ENCODE measurements at places on chromosomes 5 and 9.

DNA sequence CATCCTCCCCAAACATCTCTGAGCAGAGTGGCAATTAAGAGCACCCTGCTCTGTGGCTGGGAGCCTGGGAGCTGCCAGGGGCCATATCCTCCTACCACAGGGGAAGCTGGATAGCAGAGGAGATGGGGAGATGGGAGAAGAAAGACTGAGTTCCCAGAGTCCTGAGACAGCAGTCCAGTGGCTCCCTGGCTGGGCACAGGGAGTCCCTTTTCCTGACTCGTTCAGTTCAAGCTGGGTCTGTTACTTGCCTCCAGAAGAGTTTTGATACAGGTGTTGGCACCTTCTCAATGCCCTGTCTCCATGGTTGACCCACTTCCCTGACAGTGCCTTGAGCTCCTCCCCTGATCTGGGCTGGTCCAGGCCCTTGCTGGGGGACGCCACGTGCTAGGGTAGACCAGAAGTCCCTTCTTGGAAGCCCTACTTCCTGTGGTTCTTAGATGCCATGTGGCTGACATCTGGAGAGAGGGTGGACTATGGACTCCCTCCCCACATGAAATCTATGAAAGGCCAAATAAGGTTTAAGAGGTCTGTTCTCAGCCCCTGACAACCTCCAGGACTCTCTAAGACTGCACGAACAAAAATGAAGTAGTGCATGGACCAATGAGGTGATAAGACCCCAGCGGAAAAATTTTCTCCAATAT is 166.2 kb downstream of the AUH start:
- DNase-seq, result no peak

DNA sequence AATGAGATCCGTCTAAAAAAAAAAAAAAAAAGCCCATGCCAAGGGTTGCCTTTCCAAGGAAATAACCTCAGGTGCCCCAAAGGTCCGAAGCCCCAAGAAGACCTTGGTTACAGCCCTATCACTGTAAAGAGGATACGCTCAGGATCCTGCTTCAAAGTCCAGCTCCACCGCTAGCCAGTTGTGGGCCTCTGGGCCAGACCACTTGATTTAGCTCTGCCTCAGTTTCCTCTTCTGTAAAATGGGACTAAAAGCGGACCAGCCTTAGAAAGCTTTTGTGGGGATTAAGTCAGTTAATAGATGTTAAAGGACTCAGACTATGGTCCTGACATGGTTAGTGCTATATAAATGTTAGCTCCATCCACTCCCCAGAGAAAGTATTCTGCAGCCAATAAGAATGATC is 48.7 kb upstream of the ORM1 start:
- no peak for DNase-seq

DNA sequence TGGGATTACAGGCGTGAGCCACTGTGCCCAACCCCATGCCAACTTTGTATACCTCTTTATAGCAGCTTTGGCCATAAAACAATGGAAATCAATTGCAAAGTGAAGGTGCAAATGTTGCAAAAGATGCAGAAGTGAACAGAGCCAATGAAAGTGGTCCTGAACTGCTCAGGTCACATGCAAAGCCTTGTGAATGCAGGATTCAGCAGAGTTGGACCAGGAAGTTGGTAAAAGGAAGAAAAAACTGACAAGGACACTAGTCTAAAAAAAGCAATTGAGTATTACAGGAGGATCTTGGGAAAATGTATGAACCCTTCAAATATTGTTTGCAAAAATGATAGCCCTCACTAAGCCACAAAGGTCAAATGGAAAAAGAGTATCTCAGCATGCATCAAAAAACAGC is 4.5 kb upstream of the MAP3K1 start:
- no peak for DNase-seq

DNA sequence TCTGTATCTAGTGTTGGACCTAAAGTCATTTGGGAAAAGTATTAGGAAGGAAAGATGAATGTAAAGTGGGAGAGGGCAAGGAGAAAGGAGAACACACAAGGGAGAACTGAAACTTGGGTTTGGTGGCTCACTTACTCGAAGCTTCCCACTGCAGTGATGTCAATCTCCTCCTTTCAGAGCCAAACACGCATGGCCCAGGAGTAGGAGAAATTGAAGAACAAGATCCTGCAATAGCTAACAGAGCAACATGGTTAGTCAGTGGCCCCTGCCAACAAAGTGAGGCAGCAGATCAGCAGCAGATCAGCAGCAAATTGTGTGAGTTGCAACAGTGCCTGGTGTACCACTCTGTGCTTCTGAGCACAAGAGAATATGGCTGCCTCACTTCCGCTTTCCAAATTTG is 366.4 kb downstream of the PSAT1 start:
- DNase-seq, result no peak

All from EH (cell line).